ENCODE measurements at places on chromosomes 7 and 10. TPM values are rescaled to one million over a fixed set of nuclear protein-coding genes. Genes with fewer than 3 reads are reported as not detected.

DNA sequence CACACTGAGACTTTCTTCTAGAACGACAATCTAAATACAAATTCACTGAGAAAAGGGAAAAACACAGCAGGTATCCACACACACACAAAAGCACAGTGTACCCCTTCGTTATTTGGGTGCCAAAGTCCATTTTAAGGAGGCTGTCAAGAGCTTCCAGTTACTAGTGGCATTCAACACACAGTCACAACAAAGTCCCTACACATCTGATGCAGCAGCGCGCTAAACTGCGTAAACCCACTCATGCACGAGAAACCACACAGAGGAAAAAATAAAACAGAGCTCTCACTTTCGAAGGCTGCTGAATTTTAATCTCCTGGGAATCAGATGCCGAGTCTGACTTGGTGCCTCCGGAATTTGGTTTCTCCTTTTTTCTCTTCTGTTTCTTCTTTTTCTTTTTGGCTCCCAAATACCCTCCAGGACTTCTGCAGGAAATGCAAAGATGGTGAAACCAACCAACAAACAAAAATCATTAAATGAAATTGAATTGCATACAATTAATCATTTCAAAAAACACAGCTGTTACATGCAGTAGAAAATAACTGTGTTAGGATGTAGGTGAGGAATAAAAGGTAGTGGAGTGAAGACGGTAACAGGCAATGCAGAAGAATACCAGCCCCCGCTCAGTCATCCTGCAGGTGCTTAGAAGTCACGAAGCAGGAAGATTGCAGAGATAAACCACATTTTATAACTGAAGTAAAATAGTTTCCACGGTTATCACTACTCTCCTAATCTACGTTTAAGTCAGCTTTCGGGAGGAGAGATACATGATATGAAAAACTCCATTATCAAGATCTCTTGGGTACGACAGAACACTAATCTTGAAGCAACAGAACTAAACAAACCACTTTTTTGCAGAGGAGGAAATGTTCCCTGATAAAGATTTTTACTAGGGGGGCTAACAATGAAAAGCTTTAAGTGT, 27.1 kb downstream of the NMT2 start:
- peak overlapping the region; percentile 23 for H3K4me3 ChIP-seq
- peak; percentile 76 for DNase-seq
- H3K27me3 ChIP-seq, result no peaks in the 10 kb centered on the region
- peak overlapping the region; percentile 61 for H3K27ac ChIP-seq
- no peaks in the 10 kb centered on the region for H3K36me3 ChIP-seq

GRCh38 chr7:31120800-31121513, 68.8 kb downstream of the ADCYAP1R1 start:
- H3K27me3 ChIP-seq, result peaks cover 2% of the 10 kb centered on the region
- H3K27ac ChIP-seq, result no peak overlapping the region
- no peak overlapping the region for H3K4me3 ChIP-seq
- H3K36me3 ChIP-seq, result no peaks in the 10 kb centered on the region
- H3K4me1 ChIP-seq, result no peaks in the 10 kb centered on the region

- no peak overlapping the region for H3K4me3 ChIP-seq
- no peaks in the 10 kb centered on the region for H3K4me1 ChIP-seq
- no peaks in the 10 kb centered on the region for H3K27me3 ChIP-seq
- no peaks in the 10 kb centered on the region for H3K36me3 ChIP-seq
Observed at GRCh38 chr10:109173937-109174336, 749.4 kb downstream of the XPNPEP1 start.

DNA sequence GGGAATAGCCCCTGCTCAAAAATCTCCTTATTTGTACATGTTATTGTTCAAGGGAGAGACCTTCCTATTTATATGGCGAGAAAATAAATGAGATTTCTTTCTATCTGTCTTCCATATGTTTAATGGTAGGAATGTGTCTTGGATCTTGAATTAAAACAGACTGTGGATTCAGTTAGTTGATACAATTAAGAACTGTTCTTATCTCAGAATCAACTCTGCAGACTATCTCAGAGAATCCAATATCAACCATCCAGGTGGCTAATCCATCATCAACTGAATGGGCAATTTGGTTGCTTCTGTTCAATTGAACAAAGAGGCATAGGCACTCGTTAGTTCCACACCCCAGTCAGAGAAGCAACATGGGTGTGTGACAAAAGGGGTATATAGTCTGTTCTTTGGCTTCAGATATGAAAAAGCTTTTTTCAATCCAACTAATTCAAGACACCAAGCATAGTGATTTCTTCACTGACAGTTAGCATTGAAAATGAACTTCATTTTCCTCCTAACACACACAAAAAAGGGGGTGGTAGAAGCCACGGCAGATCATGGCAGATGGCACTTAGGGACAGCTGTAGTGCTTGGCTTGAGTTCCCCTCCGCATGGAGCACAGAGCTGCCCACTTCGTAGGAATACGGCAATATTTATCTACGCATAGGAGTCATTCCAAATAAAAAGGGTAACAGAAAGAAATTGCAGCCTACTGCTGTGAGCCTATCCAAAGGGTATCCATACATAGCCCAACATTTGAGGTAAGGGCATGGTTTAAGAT, 135.9 kb downstream of the KIAA1217 start:
- DNase-seq, result no peak
- H3K36me3 ChIP-seq, result no peaks in the 10 kb centered on the region
- no peaks in the 10 kb centered on the region for H3K4me1 ChIP-seq
- H3K27ac ChIP-seq, result no peak overlapping the region
- no peak overlapping the region for H3K4me3 ChIP-seq

DNA sequence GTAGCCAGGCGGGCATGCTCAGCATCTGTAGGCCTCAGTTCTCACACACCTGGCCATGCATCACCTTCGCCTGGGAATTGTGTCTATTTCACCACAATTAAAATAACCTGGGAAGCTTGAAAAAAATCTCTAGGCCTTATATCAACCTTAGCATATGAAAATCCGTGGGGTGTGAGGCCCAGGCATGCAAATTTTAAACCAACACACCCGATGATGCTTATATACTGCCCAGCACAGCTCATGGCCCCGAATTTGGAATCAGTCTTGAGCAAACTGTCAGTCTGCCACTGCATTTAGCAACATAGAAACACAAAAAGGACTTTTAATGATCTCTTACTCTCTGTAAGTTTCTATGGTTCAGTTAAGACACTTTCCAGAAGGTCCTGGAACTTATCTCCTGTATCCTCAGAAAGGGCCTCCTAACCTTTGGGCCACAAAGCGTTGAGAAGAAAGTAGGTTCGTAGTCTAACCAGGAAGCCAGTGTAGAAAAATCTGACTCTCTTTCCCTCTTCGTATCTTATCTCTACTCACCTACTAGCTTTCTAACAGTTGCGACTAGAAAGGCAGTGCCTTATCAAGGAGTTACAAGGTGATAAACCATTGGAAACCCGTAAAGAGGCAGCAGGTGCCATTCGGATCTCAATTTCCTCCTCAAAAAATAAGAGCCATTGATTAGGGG, 12.0 kb upstream of the DMBT1 start:
- no peaks in the 10 kb centered on the region for H3K4me1 ChIP-seq
- H3K27ac ChIP-seq, result no peak overlapping the region
- no peaks in the 10 kb centered on the region for H3K36me3 ChIP-seq

DNA sequence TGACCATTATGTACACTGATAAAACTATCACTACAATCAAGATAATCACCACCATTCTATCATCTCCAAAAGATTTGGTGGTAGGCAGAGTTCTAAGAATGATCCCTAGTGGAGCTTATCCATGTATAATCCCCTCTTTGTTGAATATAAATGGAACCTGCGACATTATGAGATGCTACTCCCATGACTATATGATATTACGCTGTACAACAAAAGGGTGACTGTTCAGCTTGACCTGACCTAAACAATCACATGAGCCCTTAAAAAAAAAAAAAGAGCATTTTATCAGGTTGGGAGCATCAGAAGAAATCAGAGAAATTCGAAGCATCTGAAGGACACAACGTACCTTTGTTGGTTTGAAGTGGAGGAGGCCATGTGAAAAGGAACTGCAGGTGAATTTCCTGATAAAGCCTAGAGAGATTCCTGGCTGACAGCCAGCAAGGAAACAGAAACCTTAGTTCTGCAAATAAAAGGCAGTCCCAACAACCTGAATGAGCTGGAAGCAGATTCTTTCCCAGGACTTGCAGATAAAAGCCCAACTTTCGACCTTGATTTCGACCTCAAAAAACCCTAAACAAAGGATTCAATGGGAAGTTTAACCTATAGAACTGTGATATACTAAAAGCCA, 270.7 kb downstream of the ADRA2A start:
- H3K27ac ChIP-seq, result no peak overlapping the region
- no peak for DNase-seq
- H3K36me3 ChIP-seq, result no peaks in the 10 kb centered on the region

DNA sequence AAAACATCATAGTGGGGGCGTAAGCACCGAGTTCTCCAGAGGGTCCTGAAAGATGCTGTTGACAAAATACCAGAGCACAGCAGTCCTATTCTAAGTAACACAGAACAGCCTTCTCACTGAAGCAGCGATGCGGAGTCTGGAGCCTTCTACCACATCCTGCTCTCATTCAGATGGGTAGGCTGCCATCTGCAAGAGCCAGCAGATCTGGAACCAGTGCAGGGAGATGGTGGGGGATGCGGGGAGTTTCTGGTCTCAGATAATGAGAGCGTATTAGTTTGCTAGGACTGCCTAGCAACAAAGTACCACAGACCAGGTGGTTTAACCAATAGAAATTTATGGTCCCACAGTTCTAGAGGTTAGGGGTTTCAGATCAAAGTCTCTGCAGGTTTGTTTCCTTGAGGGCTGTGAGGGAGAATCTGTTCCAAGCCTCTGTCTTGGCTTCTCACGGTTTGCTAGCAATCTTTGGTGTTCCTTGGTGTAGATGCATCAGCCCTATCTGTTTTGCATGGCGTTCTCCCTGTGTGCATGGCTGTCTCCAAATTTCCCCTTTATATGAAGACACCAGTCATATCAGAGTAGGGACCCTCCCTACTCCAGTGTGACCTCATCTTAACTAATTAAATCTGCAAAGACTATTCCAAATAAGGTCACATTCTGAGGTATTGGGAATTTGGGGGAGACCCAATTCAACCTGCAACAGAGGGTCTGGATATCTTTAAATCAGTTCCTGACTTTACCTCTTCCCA, 52.0 kb upstream of the STEAP1B start:
- no peaks in the 10 kb centered on the region for H3K36me3 ChIP-seq
- H3K4me1 ChIP-seq, result no peaks in the 10 kb centered on the region
- peaks cover 50% of the 10 kb centered on the region for H3K27me3 ChIP-seq
- DNase-seq, result no peak
- no peak overlapping the region for H3K27ac ChIP-seq

- no peak overlapping the region for H3K4me3 ChIP-seq
- peaks cover 3% of the 10 kb centered on the region for H3K27me3 ChIP-seq
- H3K4me1 ChIP-seq, result no peaks in the 10 kb centered on the region
- no peaks in the 10 kb centered on the region for H3K36me3 ChIP-seq
Observed at GRCh38 chr10:28937959-28938358, 260.6 kb downstream of the BAMBI start.

GRCh38 chr7:93592588-93593266, 18.2 kb upstream of the CALCR start:
- DNase-seq, result no peak
- H3K27ac ChIP-seq, result no peak overlapping the region
- H3K4me1 ChIP-seq, result no peaks in the 10 kb centered on the region
- H3K36me3 ChIP-seq, result no peaks in the 10 kb centered on the region
- H3K4me3 ChIP-seq, result no peak overlapping the region
- H3K27me3 ChIP-seq, result no peaks in the 10 kb centered on the region

TMEM184A gene
- 5.6 TPM for polyA plus RNA-seq
